ENCODE measurements at places on chromosomes 11 and 22.
A peak's percentile ranks its signal among the peaks of the same experiment; 100 is the strongest.

DNA sequence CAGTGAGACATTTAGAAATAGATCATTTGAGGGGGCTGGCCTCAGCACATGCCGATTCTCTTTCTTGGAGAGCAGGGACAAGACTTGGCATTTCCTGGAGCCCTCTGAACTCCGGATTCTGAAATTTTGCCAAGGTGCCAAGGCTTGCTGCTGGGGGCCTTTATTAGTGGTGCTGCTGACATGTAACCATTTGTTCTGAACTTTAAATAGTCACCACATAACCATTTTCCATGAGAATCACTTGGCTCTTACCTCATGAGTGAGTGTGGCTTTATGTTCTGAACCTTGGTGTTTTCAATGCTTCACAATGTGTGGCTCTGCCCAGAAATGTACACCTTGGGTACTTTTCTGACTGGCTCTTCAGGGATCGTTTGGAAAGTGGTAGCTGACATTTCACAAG is 33.3 kb downstream of the SYT13 start:
- no peak for DNase-seq

DNA sequence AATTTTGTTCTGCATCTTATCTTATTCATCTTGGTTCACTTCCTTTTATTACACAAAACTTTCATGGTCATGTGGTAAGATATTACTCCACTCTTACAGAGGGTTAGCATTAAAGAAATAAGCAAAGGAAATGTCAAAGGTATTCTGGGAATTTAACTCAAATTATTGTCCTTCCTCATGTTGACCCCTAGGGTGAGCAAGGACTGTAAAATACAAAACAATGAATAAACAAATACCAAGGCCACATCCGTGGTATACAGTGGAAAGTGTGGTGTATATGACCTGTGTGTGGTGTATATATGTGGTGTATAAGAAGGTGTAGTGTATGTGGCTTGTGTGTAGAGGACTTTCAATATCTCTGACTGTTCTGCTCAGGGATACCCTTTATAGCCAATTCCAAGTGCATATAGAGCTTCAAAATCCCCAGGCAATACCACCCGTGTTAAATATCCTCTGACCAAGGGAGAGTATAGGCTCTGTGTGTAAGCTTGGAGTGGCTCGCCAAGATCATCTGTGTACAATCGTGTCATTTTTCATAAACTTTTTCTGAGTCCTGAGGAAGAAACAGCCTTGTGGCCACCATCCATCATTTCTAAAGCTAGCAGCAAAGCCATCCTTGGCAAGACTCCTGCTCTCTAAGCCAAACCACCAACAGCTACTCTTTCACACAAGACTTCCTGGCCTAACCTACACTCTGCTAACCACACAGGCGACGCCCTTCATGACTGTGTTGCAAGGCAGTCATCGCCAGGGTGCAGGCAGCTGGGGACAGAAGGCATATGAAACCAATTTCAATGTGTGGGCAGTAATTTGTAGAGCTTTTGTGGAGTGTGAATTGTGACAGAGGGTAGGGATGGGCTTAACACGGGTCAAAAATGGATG is 548.0 kb downstream of the ETS1 start:
- peak; percentile 99 for DNase-seq

GRCh38 chr22:37300551-37301017 is 18.3 kb downstream of the CYTH4 start:
- DNase-seq, result peak; percentile 88

DNA sequence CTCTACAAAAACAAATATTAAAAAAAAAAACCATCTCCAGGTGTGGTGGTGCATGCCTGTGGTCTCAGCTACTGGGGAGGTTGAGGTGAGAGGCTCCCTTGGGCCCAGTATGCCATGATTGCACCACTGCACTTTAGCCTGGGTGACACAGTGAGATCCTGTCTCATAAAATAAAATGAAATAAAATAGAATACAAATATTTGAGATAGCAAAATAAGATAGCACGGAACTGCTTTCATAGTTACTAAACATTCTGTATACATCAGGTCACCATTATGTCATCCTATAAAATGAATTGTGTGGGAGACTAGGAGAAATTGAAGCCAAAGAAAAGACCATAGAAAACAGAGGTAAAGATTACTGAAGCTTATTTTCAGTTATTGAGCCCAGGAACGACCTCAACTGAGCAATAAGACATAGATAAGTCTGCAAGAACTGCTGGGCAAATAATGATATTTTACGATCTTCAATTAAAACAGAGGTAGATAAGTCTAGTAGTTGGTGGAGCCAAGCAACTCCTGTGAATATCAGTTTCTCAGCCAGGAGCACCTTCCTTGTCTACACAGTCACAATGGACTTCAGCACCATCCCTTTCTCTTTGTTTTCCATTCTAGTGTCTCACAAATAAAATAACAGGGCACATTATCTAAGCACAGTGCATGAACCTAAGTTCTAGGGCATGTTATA is 9.9 kb downstream of the OR5M11 start:
- no peak for DNase-seq

GRCh38 chr22:46355369-46355995 is 20.0 kb downstream of the TRMU start:
- DNase-seq, result peak; percentile 74
